ENCODE measurements at places on chromosomes 16 and 17.

DNA sequence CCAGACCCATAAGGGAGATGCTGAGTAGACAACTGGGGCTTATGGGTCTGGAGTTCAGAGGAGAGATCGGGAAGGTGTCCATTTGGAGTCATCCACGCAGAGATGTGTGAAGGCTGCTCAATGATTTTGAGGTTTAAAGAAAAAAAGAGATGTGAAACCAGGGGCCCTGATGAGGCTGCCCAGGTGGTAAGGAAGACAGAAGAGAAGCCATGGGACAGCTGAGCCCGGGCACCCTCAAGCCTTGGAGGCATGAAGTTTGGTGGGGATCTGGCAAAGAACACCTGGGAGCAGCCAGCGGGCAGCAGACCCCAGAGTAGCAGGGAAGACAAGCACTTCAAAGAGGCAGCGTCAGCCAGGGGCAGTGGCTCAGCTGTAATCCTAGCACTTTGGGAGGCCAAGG is 20.8 kb upstream of the MYO15B start:
- no peak for DNase-seq

DNA sequence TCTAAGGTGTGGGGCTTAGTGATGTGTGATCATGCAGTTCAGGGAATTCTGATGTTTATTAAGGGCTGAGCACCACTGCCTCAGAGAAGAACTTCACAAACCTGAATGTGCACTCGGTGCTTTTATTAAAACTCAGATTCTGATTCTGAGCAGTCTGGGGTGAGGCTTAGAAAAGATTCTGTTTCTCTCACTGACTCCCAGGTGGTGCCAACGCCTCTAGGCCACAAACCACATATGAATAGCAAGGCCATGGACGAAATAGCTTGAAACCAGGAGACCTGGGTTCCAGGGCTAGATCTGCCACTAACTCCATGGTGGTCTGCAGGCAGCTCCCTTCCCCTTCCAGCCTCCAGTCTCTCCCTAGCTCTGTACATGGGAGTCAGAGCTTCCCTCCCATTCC is 169.1 kb downstream of the HS3ST3B1 start:
- no peak for DNase-seq

- DNase-seq = no peak
Measured at GRCh38 chr17:80109066-80109660, 7.8 kb downstream of the GAA start.

DNA sequence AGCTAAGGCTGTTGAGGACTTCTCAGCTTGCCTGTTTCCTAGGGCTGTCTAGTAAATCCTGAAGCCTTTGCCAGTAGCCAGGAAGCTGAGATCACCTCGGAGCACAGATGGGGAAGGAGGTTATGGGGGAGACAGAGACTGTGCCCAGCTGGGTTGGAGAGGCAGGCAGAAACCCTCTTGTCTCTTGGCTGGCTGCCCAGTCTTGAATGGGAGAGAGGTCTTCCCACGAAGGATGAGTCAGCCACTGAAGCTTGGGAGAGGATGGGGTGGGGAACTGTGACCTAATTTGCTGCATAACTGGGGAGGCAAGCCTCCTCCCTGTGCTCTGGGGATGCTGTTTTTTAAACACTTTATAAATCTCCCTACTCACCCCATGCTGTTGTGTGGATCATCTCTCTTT is 69.8 kb downstream of the SHISA9 start:
- DNase-seq = peak; percentile 23

DNA sequence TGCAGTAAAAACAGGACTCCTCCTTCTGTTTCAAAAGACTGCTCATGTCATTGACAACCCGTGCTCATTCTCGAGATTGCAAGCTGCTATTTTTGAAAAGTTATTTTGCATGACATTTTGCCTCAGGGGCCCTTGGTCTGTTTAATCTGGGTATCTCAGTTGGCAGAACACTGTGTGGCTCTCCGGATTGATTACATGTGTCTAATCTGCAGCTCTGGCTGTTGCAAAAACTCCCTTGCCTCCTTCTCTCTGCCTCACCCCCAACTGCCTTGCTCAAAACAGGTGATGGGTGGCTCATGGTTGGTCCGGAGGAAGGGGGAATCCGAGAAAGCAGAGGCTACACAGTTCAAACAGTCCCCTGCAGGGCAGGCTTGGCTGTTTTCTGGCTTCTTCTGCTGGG is 25.3 kb downstream of the GINS3 start:
- no peak for DNase-seq

GRCh38 chr16:87117936-87118335 is 199.3 kb downstream of the C16orf95 start:
- DNase-seq = no peak

GRCh38 chr16:28974007-28974436 is 556 bp upstream of the SPNS1 start:
- peak; percentile 28 for DNase-seq

DNA sequence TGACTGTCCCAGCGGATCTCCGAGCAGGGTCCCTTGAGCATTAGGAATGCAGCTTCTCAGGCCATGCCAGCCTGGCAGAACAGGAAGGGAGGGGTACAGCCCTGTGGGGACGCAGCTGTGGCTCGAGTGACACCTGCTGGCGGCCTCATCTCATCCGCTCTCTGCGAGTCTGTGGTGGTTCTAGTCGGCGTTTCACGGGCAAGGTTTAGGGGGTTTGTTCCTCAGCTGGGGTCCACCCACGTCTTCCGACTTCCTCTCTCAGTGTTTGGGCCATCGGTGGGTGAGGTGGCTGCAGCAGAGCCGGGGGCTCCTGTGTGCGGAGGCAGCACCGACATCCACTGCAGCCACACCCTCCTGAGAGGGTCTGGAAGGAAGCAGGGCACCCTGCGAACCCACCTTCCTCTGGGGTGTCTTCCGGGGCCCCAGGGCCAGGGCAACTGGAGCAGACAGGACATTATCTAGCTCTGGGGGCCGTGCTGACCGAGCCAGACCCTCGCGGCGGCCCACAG is 33.3 kb downstream of the JPH3 start:
- DNase-seq = no peak

- DNase-seq = no peak
Measured at GRCh38 chr16:47056688-47057629, 83.5 kb upstream of the DNAJA2 start.

DNA sequence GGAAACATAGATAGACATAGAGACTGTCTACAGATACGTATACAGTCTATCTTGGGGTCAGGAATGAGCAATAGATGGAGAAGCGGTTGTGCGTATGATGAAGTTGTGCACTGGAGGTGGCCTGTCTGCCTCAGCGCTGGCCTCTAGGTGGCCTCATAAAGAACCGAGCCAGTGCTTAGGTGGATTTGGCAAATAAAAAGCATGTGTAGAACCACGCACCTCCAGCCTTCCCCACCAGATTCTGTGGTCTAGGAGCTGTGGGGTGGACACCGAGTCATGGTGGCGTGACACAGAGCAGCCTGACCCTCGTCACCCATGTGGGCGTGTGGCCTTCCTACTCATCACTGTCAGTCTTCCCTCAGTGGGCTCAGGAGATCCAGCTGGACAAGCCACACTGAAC is 34.0 kb downstream of the PGS1 start:
- no peak for DNase-seq

DNA sequence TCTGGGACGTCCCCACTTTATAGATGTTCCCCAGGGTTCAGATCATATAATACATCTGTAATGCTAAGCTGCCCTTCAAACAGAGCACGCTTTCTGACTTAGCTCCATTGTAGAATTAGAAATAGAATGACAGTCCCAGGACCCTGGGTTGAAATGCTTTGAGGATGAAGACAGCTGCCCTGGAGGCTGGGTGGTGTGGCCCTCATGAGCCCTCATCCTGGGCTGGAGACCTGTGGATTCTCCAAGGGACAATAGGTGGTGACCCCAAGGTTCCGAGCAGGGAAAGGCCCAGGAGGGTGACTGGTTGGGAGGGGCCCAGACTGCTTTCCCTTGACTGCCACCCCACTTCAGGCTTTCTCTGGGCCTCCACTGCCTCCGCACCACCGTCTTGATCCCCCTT is 59.0 kb downstream of the CRISPLD2 start:
- DNase-seq = no peak
